Stimulated activated CD4-positive, alpha-beta T cell treated with anti-CD3 and anti-CD28 coated beads, Interleukin-4, amount 100 ng/mL, for 48 hours (primary cell): ENCODE measurements at places on chromosomes 7 and 10.

DNA sequence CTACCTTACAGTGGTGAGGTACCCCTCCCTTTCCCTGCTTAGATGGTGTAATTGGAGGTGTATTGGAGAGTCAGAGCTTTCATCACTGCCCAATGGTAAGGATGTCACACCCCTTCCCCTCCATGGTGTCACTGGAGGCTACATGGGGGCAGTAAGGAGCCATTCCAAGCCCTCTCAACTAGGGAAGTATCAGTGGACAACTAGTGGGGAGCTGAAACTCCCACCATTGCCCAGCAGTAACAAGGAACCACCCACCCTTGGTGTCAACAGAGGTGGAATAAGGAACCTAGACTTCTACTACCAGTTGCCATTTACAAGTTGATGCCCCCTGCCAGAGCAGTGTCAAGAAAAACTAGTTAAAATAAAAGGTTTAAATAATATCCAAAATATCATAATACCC, 2.8 kb upstream of the HIBADH start:
- no peak for DNase-seq

GRCh38 chr10:4687397-4687796, 138.6 kb upstream of the AKR1E2 start:
- no peak for DNase-seq

DNA sequence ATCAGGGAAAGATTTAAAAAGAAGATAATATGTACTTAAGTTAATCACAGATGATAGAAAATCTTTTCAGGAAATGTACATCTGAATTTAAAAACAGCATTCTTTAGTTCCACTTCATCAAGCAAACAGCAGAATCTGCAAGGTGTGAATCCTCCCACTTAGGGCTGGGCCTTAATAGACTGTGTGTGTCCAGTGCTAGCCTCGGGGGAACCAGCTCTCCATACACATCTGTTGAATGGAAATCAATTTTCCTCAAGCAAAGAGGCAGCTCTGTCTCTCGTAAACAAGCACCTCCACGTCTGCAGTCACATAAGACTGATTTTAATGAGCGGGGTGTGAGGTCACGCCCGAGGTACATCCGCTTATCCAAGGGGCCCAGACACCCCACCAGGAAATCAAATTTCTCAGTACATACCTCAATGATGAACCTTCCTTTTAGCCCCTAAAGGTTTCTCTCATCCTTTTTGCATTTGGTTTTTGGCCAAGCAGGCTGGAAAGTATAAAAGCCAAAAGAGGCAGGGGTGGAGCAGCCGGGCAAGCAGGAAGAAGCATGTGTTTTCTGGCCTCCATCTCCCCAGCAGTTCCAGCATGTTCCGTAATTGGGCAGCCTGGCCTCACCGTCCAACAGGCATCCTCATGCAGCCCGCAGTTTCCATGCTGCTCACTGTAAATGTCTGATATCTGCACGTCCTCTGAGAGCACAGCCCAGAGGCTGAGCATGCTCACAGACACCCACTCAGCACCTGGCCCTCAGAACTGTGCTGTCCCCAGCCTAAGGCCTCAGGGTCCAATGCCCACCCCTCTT, 131.3 kb downstream of the GLI3 start:
- DNase-seq, result no peak

- no peak for DNase-seq
These were observed 8.0 kb upstream of the FAM221A start for GRCh38 chr7:23672033-23672432.

- DNase-seq, result peak; percentile 36
These were observed 25.2 kb upstream of the ITPRID1 start for GRCh38 chr7:31488562-31489203.

GRCh38 chr10:103712898-103713498, 142.4 kb downstream of the SH3PXD2A start:
- peak; percentile 87 for DNase-seq

- DNase-seq, result no peak
These were observed 390.3 kb downstream of the KCNMA1 start for GRCh38 chr10:77247031-77247990.

- no peak for DNase-seq
These were observed 441.4 kb downstream of the CNTNAP2 start for GRCh38 chr7:146557971-146558469.

DNA sequence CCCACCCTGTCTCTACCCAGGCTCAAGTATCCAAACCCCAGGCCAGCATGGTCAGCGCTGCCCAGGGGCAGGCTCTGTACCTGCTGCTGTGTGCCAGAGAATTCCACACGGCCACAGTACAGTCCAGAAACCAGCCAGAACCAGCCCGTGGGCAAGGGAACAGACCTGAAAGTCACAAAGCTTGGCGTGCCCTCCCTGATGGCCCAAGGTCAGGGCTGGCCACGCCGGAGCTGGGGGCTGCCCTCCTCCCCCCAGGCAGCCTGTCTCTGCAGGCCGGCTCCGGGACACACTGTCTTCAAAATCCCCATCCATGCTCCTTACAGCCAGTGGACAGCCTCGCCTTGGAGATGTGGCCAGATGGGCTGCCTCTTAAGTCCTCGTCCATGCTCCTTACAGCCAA, 78.4 kb downstream of the CTBP2 start:
- no peak for DNase-seq

GRCh38 chr7:90383861-90384260, 19.4 kb upstream of the CLDN12 start:
- no peak for DNase-seq

GRCh38 chr10:73910764-73911552, at the start of gene PLAU:
Gene PLAU, plus strand, starts transcription at chr10:73911132. Its CDS starts 424 bp downstream, at chr10:73911556.
- peak; percentile 25 for DNase-seq

- peak; percentile 90 for DNase-seq
These were observed 95.8 kb upstream of the CACUL1 start for GRCh38 chr10:118850418-118851061.

DNA sequence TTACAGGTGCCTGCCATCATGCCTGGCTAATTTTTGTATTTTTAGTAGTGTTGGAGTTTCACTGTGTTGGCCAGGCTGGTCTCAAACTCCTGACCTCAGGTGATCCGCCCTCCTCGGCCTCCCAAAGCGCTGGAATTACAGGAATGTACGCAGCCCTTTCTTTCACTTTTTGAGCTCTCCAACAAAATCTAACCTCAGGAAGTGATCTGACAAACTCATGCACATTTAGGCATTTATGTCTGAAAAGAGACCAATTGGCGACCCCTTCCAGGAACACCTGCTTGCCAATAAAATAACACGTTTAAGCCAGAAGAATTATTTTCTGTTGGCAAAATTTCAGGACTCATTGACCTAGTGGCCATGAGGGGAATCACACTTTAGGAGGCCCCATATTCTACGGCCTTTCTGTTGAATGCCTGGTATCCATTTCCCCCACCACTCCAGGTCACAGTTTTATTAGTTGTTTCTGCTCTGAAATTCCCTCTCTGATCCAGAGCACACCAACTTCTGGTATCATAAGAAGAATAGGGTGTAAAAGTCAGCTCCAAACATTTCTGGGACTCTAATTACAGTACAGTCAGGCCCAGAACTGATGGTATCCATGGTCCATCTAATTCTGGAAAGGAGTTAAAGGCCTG, 65.8 kb upstream of the FRMD4A start:
- no peak for DNase-seq

DNA sequence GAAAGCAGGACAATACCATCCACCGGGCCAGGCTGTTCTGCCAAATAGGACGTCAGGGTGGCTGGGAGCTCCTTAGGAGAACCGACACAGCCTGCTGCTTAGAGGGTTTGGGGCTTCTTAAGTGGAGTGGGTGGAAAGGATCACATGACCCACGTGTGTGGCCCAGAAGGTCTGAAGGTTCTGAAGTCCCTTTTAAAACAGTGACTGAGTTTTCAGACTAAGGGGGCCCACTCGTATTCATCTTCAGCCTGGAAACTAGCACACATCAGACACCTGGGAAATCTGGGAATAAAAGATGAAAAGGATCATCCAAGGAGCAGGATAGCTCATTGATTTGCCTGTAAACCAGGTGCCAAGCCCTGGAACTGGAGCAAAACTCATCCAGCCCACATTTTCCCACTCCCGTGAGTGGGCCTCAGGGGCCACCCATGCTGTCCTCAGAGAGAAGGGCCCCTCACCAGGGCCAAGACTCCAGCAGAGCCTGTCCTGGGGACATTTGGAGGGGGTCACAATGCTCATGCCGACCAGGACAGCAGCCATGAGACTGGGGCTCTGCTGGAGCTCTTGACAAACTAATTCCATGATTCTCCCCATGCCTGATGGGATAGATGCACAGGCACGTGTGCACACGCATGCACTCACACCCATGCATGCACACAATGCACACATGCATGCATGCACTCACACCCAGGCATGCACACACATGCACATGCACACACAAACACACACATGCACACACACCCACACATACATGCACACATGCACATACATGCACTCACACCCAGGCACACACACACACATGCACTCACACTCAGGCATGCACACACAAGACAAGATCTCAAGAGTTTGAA, 168.8 kb upstream of the PPP2R2D start:
- no peak for DNase-seq

DNA sequence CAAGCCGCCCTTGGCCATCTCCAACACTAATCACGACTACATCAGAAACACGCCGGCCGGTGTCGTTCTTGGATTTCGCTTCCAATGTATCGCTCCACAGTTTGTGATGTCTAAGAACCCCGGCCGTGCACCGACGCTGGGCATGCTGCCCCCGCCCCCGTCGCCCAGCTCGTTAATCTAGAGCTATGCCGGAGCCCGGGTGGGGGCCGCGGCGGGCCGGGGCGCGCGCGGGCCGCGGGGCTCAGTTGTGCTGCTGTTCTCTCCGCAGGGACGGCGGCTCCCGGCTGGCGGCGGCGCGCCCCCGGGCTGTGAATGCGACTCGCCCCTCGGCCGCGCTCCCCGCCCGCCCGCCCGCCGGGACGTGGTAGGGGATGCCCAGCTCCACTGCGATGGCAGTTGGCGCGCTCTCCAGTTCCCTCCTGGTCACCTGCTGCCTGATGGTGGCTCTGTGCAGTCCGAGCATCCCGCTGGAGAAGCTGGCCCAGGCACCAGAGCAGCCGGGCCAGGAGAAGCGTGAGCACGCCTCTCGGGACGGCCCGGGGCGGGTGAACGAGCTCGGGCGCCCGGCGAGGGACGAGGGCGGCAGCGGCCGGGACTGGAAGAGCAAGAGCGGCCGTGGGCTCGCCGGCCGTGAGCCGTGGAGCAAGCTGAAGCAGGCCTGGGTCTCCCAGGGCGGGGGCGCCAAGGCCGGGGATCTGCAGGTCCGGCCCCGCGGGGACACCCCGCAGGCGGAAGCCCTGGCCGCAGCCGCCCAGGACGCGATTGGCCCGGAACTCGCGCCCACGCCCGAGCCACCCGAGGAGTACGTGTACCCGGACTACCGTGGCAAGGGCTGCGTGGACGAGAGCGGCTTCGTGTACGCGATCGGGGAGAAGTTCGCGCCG, 1.9 kb downstream of the VWC2 start:
- no peak for DNase-seq

DNA sequence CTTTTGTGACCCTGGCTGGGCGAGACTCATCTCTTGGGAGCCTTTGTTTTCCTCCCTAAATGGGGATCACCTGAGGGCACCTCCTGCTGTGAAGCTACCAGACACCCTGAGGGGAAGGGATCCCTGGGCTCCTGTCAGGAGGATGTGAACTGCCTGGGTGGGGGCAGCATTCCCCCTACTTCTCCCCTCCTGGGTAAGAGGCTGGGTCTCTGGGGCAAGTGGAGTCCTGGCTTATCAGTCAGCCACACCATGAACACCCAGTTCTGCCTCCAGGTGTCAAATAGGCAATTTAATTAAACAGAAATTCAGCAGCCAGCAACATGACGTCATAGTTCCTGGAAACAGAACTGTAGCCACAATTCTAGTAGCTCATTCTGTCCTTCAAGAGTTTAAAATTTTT, 97.7 kb upstream of the RET start:
- no peak for DNase-seq

GRCh38 chr7:34070511-34071323, 165.4 kb downstream of the BMPER start:
- no peak for DNase-seq
